ENCODE measurements at places on chromosomes 3 and 15.

- DNase-seq: no peak
These were observed 405.4 kb upstream of the THRB start for GRCh38 chr3:24899901-24900603.

DNA sequence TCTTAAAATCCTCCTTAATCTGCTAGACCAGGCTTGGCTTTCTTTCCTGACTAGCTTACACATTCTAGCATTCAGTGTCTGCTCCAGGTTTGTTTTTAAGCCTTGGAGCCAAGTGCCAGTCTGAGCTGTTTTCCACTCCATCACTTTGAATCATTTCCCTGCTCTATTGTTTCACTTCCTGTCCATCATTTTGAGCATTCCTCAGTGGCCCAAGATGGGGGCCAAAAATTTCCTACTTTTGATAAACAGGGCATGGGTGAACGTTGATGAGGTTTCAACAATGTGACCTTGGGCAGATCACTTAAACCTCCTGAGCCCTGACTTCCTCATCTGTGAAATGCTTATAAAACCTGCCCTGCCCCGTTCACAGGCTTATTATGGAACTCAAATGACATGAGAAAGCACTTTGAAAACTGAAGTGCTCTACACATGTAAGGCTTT, 4.4 kb downstream of the CYP19A1 start:
- no peak for DNase-seq

- no peak for DNase-seq
These were observed 72.1 kb downstream of the FOXP1 start for GRCh38 chr3:71511446-71511845.

DNA sequence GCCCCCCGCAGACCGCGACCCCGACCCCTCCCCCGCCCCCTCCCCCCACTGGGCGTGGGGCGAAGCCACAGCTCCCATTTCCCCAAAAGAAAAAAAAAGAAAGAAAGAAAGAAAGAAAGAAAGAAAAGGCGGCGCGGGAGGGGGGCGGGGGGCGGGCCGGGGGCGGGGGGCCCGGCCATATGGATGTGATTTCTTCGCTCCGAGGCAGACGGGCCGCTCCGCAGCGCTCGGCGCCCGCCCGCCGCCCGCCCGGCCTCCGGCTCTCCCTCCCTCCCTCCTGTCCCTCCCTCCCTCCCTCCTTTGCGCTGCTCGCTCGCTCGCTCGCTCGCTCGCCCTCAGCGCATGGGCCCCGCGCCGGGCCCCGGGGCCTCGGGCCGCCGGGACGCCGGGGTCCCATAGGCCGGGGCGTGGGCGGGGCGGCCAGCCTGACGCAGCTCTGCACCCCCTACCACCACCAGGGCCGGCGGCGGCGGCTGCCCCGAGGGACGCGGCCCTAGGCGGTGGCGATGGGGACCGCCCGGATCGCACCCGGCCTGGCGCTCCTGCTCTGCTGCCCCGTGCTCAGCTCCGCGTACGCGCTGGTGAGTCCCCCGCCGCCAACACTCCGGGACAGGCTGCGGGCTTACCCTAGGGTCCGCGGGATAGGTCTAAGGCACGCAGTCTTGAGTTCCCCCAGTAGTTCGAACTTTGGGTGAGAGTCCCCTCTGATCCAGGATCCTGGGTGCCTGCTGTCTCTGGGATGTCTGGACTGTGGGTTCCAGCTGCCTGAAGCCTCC, 5.7 kb downstream of the PTH1R start:
- no peak for DNase-seq

GRCh38 chr3:52456800-52457183, 1.4 kb downstream of the NISCH start:
- DNase-seq: no peak

DNA sequence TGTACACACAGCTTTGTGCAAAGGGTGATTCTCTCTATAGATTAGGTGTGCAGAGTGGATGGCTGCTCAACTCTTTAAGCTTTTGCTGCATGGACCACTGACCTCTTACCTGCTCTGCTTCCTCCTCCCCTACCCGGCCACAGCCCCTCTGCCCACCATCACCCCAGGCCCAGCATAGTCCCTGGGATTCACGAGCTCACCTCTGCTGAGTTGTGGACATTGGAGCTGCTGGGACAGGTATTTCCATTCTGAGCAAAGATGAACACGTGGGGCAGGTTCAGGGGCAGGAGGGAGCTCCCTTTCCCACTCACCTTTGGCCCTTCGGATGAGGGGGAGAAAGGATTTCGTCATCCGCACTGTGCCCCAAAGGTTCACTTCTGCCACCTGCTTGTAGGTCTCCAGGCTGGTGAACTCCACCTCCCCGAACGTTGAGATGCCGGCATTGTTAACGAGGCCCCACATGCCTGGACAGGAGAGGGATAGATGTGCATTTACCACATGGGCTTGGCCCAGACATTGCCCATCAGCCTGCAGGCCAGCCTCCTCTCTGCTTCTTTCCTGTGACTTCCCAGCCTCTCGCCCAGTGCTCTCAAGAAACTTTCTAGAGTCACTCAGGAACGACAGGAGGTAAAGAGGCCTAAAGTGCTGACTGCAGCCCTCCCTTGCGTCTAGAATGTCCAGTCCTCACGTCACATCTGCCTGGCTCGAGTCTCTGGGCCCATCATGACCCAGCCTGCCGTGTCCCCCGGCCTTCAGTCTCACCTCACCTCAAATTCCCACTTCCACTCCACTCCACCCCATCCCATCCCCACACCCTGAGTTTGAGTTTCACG, 41.6 kb downstream of the BDH1 start:
- no peak for DNase-seq

DNA sequence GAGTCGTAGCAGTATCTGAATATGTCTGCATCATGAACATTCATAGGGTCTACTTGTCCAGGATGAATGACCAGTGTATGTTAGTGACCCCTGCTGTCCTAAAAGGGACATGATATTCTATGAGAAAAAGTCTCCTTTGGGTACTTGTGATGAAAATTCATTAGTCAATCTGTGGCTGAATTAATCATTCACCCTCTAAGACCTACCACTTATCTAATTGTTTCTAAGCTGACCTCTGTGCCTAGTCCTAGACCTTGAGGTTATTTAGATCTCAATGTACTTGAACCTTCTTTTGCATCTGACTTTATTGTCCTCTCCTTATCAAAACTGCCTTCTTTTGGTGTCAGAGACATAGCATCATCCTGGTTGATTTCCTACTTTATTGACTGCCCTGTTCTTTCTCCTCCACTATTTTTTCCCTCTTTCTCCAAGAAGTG, 799.3 kb downstream of the DIPK2A start:
- peak; percentile 9 for DNase-seq

- DNase-seq: peak; percentile 73
These were observed 23.8 kb upstream of the SIAH2 start for GRCh38 chr3:150786791-150787190.

- no peak for DNase-seq
These were observed 150.9 kb downstream of the RPLP1 start for GRCh38 chr15:69603369-69604071.

GRCh38 chr3:40631341-40631995, 106.7 kb downstream of the ZNF621 start:
- DNase-seq: no peak

- no peak for DNase-seq
These were observed 172.4 kb downstream of the CHDH start for GRCh38 chr3:53673722-53674350.

- DNase-seq: no peak
These were observed 278.0 kb upstream of the LYSMD4 start for GRCh38 chr15:100011235-100011634.

DNA sequence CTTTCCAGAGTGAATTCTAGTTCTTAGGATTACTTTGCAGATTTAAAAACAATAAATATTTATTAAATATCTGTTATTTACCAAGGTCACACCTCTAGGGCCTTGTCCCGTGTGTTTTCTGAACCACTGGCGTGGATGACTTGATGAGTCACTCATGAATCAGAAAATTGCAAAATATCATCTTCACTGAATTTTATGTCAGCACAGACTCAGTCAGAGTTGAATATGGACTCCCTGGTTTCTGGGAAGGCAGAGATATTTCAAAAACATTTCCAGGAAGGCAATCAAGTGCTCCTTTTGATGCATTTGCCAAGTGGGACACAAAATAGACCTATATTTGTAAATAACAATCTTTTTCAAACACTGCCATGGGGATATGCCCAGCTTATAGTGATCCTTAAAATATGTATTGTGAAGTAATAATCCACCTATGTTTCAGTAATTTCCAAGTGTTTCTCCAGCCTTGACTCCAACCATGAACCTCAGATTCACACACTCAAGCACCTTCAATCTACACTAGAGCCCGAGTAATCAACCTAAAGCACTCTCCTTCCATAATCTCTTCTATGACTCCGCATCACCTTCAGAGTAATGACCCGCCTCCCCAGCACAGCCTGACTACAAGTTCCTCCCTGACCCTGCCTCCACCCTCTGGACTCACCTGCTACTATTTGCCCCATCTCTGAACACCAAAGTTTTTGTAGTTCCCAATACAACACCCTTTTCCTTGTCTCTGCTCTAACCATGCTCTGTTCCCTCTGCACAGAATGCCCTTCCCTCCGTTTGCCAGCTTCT, 24.3 kb downstream of the DPH3 start:
- DNase-seq: no peak

GRCh38 chr3:71076361-71077002, 507.0 kb downstream of the FOXP1 start:
- no peak for DNase-seq

DNA sequence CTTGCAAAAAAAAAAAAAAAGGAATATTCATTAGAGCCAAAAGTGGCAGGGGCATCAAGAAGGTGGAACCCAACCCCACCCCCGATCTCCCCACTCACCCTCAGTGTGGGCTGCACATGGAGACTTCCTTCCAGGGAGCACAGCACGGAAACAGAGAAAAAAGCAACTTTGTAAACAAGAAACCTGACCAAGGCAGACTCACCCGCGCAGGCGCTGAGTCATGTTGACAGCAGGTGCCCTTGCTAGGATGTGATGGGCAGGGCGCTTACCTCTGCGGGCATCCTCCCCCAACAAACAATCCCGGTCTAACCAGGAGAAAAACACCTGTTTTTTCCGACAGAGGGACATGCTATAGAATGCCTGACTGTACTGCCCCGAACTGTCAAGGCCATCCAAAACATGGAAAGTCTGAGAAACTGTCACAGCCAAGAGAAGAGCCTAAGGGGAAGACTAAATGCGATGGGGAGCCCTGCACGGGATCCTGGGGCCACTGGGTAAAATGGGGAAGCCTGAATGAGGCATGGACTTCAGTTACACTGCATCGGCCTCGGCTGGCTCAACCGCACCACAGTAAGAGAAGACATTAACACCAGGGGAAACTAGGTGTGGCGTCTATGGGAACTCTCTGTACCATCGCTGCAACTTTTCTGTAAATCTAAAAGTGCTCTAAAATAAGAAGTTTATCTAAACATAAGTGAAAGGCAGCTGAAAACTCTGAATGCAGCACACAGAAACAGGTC, 66.7 kb upstream of the GATA2 start:
- DNase-seq: no peak

DNA sequence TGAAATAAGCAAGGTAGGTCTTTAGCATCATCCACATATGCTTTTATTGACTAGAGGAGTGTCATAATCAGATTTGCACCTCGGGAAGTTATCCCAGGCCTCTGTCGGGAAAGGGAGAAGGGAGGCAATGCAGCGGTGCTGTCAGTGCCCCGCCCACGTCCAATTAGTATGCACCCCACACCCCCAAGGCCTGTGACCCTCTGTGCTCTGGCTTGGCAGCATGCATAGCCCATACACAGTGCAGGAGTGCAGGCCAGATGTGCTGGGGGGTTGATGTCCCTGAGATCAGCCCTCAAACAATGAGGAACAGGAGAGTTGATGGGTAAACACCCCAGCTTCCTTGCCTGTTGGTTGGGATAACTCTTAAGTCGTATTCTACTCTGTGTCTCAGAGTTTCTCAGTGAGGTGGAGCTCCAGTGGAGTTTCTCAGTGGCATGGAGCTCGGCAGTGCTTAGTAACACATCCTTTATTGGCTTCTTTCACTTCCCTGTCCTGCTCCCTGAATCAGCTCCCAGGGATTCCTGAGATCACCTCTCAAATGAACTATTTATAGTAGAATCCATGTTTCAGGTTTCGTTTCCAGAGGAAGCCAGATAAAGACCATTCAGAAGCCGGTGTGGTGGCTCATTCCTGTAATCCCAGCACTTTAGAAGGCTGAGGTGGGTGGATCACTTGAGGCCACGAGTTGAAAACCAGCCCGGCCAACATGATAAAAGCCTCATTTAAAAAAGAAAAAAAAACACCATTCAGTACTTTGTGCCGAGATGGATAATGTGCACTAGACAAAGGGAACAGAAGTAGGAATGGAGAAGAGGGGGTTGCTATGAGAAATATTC, 26.7 kb upstream of the NDUFB4 start:
- DNase-seq: no peak

GRCh38 chr15:90264671-90265070, 801 bp upstream of the NGRN start:
- DNase-seq: peak; percentile 16

- DNase-seq: no peak
These were observed 49.5 kb upstream of the CTXND1 start for GRCh38 chr15:80301472-80301871.

DNA sequence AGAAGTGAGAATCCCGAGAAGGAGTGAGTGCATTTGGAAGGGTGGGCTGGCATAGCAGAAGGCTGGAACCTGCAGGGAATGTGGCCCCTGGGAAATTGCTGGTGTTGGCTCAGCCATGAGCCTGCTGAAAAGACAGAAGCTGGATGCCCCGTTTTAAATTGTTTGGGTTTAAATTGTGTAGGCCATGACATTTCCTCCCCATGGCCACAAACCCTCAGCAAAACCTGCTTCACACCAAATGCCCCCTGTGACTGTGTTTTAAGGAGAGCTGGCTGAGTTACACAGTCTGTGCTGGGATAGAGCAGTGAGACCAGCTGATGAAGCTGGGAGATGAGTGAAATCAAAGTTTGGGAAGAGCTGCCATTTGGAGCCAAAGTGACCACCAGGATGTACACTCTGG, 216.3 kb upstream of the RGMA start:
- no peak for DNase-seq

- peak; percentile 78 for DNase-seq
These were observed 118.1 kb downstream of the TBC1D2B start for GRCh38 chr15:77959432-77959879.
